ENCODE measurements at places on chromosomes 2 and 18. TPM values are rescaled to one million over a fixed set of nuclear protein-coding genes. Genes with fewer than 3 reads are reported as not detected.

The NCKAP5 gene
- not detected for total RNA-seq

The ALKAL2 gene
- not detected for total RNA-seq

The ACP1 gene
- 95.2 TPM for total RNA-seq

The CYTIP gene
- total RNA-seq: 231 TPM

The IL36G gene
- total RNA-seq: not detected

The LONRF2 gene
- 0.21 TPM for total RNA-seq

The IMPA2 gene
- 14.1 TPM for total RNA-seq

The DSG4 gene
- not detected for total RNA-seq

The GREB1L gene
- not detected for total RNA-seq

The C2orf80 gene
- not detected for total RNA-seq

The MDH1 gene
- 169 TPM for total RNA-seq

The CCL20 gene
- not detected for total RNA-seq

The PXDN gene
- total RNA-seq: 3.1 TPM
